Fibroblast of the conjunctiva (primary cell): ENCODE measurements at places on chromosomes 12 and 14.

- no peak for DNase-seq
These were observed 371.4 kb upstream of the TMTC1 start for GRCh38 chr12:30155001-30155730.

- DNase-seq: no peak
These were observed 13.5 kb downstream of the AMN1 start for GRCh38 chr12:31715283-31715825.

GRCh38 chr12:43210485-43211192 lies 341.4 kb downstream of the ADAMTS20 start:
- DNase-seq: no peak

- no peak for DNase-seq
These were observed 1037.8 kb downstream of the TMEM121 start for GRCh38 chr14:106564058-106564643.

GRCh38 chr14:22333422-22334274 lies 255.4 kb downstream of the DAD1 start:
- no peak for DNase-seq
